Activated CD8-positive, alpha-beta memory T cell treated with anti-CD3 and anti-CD28 coated beads for 48 hours (primary cell): ENCODE measurements at places on chromosomes 13 and 19.

DNA sequence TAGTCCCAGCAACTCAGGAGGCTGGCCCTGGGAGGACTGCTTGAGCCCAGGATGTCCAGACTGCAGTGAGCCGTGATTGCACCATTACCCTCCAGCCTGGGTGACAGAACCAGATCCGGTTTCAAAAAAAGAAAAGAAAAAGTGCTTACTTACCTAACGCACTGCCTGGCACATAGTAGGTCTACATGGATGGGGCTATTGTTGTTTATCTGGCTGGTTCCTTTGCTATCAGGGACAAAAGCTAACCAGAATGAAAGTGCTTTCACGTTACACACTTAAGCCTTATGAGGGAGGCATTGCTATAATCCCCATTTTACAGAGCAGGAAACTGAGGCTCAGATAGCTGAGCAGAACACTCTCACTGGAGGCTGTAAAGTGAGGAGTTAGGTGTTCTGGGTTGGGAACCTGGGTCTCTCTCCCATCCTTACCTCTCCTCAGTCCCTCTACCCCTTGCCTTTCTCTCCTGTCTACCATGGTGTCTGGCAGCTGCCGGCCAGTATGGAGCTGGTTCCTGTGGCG lies 2.8 kb downstream of the DNM2 start:
- DNase-seq, result no peak

GRCh38 chr19:3396881-3397265 lies 30.5 kb downstream of the NFIC start:
- no peak for DNase-seq

- DNase-seq, result no peak
Observed at GRCh38 chr19:40598918-40599307, 2.3 kb upstream of the LTBP4 start.

GRCh38 chr13:44758630-44759383 lies 182.7 kb upstream of the TSC22D1 start:
- DNase-seq, result no peak

GRCh38 chr13:33186861-33187291 lies 98.7 kb downstream of the STARD13 start:
- DNase-seq, result no peak

- no peak for DNase-seq
Observed at GRCh38 chr13:36163809-36164308, 32.7 kb upstream of the DCLK1 start.

- no peak for DNase-seq
Observed at GRCh38 chr13:23969647-23970046, 72.3 kb upstream of the C1QTNF9B start.

DNA sequence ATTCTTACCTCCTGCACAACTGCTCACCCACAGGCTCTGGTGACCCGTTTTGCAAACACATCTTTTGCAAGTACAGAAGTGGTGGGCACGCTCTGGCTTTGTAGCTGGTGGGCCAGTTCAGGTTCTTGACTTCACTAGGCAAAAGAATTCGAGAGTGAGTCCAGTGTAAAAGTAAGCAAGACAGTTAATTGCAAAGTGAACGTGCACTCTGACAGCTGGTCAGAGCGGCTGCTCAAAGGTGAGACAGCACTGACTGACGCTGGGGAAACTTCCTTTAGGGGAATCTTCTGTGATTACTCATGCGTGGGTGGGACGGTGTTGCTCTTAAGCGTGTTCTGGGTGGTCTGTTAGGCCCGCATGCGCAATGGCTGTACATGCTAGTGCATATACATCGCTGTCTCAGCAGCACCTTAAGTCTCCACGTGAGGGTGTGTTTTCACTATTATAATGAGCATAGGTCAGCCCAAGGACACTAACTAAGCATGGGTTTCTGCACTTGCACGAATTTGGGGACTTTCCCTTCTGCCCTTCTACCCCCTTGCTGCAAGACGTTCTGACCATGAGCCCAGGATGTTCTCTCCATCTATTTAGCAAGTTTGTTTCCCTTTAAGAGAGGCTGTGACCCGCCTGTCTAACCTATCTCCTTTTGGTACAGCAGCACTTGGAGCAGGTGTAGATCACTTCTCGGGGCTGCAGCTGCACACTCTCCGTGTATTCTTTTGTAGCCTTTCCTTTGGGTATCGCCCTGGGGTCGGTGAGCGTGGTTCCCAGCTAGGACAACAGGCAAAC lies 30.2 kb upstream of the CD33 start:
- DNase-seq, result no peak

GRCh38 chr13:21986602-21987001 lies 315.7 kb downstream of the FGF9 start:
- DNase-seq, result no peak

- no peak for DNase-seq
Observed at GRCh38 chr13:100347968-100348367, 240.6 kb downstream of the GGACT start.

DNA sequence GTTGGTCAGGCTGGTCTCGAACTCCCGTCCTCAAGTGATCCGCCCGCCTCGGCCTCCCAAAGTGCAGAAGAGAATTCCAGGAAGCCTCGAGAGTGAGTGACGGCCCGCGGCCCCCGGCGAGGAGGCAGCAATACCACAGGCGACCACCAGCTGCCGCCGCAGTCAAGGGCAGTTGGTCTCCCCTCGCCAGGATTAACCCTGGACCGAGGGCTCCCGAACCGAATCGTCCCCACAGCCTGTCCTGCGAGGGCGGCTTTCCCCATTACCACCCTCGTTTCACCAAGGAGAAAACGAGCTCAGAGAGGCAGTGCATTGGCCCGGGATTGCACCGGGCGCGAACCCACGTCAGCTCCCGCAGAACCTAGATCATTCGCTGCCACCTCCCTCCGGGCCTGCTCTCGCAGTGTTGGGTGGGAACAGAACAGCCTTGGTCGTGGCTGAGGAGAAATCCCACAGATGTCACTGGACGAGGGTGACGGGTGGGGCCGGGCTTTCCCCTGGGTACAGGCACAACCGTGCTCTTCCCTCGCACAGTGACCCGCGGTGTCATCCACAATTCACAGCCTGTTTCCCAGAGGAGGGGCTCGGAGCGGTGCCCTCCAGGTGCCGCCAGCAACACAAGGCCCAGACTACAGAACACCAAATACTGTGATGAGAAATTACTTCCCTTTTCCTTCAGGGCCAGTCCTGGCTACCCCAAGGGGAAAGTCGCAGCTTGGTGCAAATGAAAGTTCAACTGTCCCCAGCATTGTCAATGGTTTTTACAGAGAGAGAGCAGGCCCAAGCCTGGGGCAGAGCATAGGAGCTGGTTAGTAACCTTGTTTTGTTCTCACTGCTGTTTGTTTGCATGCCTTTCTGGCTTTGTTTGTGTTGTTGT lies 24.8 kb downstream of the C2CD4C start:
- DNase-seq, result no peak

DNA sequence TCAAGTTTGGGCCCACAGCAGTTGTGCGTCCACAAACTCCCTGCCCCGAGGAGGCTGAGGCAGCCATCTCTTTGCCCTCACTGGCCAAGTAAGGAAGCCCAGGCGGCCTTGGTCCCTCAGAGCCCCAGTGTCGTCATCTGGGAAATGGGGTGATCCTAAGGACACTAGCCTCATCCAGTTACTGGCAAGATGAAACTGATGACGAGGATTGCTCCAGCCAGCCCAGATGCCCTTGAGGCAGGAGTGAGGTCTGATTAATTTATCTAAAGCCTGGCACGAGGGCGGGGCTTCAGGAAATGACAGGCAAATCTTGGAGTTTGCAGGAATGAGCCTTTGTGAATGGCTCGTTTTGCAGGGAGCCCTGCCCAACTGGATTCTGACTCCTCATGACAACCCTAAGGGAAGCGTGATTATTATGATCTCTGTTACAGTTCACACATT lies 5.6 kb downstream of the LIPE start:
- no peak for DNase-seq

DNA sequence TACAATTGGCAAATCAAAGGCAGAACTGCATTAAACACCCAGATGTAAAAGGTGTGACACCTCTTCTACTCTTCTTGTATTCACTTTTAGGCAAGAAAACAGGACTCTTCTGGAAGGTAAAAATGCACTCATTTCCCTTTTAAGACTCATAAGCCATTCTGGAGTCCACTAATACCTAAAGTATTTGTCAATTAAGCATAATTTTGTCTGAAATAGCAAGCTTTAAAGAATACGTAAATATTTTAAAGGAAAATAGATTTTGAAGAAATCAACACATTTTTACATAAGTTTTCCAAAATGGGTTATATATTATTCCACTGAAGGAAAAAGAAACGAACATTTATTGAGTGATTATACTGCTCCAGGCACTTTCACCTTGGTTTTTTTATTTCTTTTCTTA lies 661.7 kb upstream of the GPC6 start:
- DNase-seq, result no peak

DNA sequence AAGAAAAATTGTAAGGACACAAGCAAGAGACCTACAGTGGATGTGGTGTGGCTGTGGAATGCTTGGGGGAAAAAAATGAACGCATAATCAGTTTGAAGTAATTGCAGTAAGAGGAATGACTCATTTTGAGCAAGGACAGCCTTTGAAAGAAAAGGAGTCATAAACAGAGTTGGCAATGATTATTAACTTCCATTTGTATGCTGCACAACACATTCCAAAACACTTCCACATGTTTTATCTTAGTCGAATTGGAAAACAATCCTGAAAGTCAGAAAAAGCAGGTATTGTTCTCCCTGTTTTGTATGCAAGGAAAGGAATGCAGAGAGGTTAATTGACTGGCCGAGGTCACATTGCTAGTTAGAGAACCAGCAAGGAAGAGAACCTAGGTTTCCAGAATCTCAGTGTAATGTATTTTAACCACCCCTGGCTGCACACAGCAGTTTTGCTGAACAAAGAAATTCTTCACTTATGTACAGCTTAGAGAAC lies 630.0 kb upstream of the MIR17HG start:
- DNase-seq, result no peak

GRCh38 chr13:51704399-51705313 lies 99.3 kb downstream of the DHRS12 start:
- no peak for DNase-seq

GRCh38 chr13:61712621-61713020 lies 297.0 kb upstream of the PCDH20 start:
- DNase-seq, result no peak

- DNase-seq, result no peak
Observed at GRCh38 chr13:113929628-113930615, 44.0 kb downstream of the C13orf46 start.

GRCh38 chr19:31257426-31258130 lies 91.7 kb downstream of the TSHZ3 start:
- no peak for DNase-seq

DNA sequence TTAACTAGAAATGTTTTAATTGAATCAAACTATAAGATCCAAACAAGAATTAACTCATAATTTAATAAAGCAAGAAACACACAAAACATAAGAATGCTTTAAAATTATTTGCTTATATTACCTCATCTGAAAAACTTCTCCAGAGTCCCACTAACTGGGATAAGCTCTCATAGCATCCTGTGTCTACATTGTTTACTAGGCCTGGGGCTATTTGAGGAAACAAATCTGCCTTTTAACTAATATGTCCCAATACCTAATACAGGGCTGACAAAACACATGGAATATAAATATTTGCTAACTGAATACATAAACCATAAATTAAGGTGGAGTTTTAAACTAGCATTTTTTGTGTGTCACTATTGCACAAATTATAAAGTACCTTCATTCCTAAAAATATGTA lies 1399.8 kb upstream of the SLC10A2 start:
- no peak for DNase-seq

DNA sequence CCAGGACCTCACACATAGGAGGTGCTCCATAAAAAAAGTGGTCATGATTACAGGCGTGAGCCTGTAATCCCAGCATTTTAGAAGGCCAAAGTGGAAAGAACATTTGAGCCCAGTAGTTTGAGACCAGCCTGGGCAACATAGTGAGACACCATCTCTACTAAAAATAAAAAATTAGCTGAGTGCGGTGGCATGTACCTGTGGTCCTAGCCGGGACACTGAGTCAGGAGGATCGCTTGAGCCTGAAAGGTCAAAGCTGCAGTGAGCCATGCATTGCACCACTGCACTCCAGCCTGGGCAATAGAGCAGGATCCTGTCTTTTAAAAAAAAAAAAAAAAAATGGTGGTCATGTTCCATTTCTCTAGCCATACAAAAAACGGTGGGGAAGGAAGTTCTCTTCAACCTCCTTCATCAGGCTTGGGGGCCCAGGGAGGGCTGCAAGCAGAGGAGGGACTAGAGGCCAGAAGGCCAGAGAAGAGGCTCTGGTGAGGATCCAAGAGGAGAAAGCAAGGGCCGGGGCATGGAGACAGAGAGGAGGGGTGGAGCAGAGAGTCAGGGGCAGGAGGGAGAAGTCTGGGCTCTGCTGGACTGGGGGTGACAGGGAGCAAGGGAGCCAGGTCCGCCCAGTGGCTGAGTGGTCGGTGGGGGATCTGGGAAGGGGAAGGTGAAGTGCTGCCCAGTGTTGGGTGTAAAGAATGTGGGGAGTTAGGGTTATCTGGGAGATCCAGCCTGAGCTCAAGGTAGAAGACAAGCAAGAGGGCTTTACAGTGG lies 8.9 kb downstream of the KASH5 start:
- DNase-seq, result no peak

GRCh38 chr13:73835138-73835721 lies 299.0 kb downstream of the KLF12 start:
- DNase-seq, result no peak

DNA sequence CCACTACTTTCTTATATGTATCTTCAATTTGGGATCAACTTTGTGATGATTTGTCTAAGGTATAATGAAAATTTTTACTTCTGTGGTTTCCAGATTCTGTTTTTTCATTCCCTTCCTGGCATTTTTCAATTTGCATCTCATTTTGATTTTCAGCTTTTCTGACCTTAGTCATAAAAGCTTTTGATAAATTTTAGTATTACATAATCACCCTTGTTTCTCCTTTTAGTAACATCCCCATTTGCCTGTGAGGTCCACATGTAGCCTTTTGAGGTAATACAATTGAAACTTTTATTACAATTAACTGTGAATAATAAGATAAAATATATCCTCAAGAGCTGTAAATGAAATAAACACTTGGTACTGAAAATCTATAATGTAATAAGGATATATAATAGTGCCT lies 31.2 kb downstream of the LACC1 start:
- DNase-seq, result no peak

DNA sequence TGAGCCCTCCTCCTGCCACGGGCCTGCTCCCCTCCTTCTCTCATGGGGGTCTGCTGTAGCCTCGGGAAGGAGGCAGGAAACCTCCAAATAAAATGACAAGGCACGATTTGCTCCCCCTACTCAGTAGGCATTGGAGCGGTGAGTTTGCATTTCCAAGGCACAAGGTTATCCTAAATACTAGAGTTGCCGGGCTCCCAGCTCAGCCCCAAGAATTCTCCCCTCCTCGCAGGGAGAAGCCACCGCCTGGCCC lies 1.5 kb downstream of the CEBPA start:
- no peak for DNase-seq

GRCh38 chr13:60260440-60260839 lies 96.7 kb upstream of the DIAPH3 start:
- no peak for DNase-seq

DNA sequence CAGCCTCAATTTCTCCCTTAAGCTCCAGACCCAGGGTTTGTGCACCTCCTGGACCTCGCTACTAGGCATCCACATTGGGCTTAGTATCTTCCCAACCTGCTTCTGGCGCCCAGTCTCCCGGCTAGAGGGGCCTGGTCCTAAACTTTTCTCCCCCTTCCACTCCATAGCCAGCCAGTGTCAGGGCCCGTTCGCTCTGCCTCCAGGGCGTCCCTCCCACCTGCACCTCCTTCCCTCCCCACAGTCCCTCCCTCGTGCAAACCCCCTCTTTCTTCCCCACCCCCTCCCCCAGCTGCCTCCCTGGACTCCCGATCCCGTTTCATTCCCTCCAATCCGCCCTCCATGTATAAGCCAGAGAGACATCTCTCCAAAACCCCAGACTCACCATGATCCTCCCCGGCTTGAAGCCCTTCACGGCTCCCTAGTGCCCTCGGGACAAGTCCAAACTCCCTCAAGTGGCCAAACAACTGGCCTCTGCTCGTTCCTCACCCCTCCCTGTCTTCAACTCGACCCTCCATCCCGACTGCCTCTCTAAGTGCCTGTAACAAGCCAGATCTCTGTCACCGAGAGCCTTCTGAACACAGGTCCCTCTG lies 997 bp upstream of the SAMD4B start:
- DNase-seq, result no peak
